ENCODE measurements at places on chromosomes 11 and 22.

- no peaks in the 10 kb centered on the region for H3K36me3 ChIP-seq
- H3K27me3 ChIP-seq, result peaks cover 11% of the 10 kb centered on the region
- H3K4me1 ChIP-seq, result no peaks in the 10 kb centered on the region
- no peak overlapping the region for H3K27ac ChIP-seq
Observed at GRCh38 chr22:21055880-21056319, 10.2 kb downstream of the LRRC74B start.

GRCh38 chr22:29994027-29994715 is 86.1 kb upstream of the HORMAD2 start:
- peaks cover 12% of the 10 kb centered on the region for H3K4me1 ChIP-seq
- no peak overlapping the region for H3K4me3 ChIP-seq
- no peak for DNase-seq
- no peak overlapping the region for H3K27ac ChIP-seq
- peaks cover 29% of the 10 kb centered on the region for H3K36me3 ChIP-seq

DNA sequence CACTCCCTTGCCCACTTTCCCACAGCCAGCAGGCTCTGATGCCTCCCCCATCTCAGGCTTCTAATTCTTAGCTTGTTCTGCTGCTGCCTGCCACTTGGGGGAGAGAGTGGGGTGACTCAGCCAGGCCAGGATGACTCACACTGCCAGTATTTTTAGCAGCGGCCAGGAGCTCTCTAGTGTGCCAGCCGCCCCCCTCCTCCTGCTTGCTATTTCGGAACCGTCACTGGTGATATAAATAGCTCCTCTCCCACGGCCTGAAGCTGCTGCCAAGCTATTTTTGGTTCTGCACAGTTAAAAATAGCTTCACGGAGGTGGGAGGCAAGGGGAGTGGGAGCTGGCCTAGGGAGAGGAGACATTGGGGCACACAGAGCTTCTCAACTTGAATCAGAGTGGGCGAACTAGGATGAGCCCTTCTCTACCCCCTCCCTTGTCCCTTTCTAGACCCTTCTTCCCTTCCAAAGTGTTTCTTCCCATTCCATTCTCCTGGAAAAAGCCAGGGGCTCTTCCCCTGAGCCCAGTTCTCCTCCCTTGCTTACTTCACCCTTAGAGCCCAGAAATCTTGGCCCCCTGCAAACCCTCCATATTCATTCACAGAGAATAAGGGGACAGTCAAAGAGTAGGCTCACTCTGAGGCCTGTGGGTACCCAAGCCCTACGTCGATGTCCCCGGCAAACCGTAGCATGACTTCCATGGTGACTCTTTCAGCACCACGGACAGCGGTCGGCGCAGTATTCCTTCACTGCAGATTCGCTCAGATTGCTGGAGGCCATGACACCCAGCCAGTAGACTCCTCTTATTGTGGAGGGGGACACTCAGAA is 2.5 kb upstream of the NPAS4 start:
- H3K4me3 ChIP-seq, result no peak overlapping the region
- no peak overlapping the region for H3K27ac ChIP-seq
- peaks cover 49% of the 10 kb centered on the region for H3K4me1 ChIP-seq
- H3K36me3 ChIP-seq, result no peaks in the 10 kb centered on the region

DNA sequence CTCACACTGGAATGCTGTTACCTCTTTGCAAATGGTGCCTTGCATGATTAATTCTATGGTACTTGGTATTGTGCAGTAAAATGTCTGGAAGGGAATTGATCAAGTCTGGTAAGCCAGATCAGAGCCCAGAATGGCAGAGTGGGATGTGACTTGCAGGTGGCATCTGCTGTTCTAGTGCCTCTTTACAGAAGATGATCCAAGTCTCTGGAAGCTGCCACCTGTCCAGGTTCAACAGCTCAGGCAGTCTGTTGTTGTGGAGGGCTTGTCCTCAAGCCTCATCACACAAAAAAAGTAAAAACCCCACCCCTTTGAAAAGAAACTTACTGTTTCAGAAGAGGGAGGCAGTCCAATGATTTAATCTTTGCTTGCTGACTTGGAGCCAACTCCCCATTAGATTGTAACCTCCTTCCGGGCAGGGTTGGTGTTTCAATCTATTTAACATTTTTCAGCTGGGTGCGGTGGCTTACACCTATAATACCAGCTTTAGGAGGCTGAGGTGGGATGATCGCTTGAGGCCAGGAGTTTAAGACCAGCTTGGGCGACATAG is 17.1 kb downstream of the ZNRF3 start:
- H3K4me1 ChIP-seq, result peaks cover 14% of the 10 kb centered on the region
- no peak overlapping the region for H3K27ac ChIP-seq
- DNase-seq, result no peak
- H3K4me3 ChIP-seq, result no peak overlapping the region
- no peaks in the 10 kb centered on the region for H3K36me3 ChIP-seq

DNA sequence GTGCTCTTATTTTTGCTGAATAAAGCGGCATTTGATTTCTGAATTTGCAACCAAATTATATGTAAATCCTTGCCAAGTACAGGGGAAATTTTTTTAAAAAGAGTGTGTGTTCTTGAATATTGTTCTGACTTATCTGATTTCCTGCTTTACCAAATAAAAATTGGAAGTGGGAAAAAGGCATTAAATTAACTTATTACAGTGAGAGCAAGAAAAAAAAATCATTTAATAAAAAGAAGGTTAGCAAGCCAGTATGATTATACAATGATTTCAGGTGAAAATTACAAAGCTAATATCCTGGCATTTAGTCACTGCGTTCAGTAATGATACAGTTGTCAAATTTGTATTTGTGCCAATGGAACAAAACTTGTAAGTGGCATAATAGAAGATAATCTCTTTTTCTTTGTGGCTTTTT is 82.1 kb upstream of the PPARA start:
- peak overlapping the region; percentile 100 for H3K27ac ChIP-seq
- DNase-seq, result no peak
- H3K4me1 ChIP-seq, result peaks cover 12% of the 10 kb centered on the region
- no peaks in the 10 kb centered on the region for H3K27me3 ChIP-seq

DNA sequence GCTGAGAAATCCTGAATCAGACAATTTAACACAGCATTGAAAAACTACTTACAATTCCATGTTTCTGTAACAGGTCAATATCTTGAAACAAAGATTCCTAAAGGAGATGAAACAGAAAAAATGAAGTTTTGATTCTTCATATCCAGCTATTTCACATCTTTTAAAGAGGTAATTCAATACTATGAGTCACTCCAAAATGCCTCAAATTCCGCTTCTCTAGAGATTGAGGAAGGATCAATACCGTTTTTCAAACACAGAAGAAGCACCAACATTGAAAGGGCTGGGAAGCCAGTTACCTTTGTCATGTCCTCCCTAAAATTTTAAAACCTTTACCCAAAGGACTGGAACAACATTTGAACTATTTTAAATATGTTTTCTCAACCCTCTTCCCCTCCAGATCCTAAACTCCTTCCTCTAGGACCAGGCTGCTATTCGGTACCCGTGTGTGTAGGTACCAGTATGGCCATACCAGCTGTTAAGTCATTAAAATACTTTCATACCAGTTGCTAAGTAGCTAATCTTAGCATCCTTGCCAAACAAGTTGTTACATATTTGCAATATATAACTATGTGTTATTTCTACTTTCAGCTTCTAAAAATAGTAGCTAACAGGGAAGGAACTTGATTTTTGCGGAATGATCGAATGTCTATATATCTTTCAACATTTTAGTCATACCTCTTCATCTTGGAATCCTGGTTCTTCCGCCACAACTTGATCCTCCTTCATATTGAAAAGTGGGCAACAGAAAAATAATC is 2.3 kb downstream of the DMC1 start:
- H3K27ac ChIP-seq, result no peak overlapping the region
- peaks cover 8% of the 10 kb centered on the region for H3K4me1 ChIP-seq
- H3K4me3 ChIP-seq, result no peak overlapping the region
- no peak for DNase-seq
- no peaks in the 10 kb centered on the region for H3K27me3 ChIP-seq

- no peaks in the 10 kb centered on the region for H3K4me1 ChIP-seq
- H3K36me3 ChIP-seq, result no peaks in the 10 kb centered on the region
- no peak for DNase-seq
- H3K27me3 ChIP-seq, result no peaks in the 10 kb centered on the region
- no peak overlapping the region for H3K4me3 ChIP-seq
Observed at GRCh38 chr22:26045051-26045450, 124.2 kb upstream of the SEZ6L start.

GRCh38 chr11:20964985-20965384 is 295.6 kb downstream of the NELL1 start:
- H3K4me1 ChIP-seq, result no peaks in the 10 kb centered on the region
- H3K27ac ChIP-seq, result no peak overlapping the region
- no peak overlapping the region for H3K4me3 ChIP-seq
- DNase-seq, result no peak

DNA sequence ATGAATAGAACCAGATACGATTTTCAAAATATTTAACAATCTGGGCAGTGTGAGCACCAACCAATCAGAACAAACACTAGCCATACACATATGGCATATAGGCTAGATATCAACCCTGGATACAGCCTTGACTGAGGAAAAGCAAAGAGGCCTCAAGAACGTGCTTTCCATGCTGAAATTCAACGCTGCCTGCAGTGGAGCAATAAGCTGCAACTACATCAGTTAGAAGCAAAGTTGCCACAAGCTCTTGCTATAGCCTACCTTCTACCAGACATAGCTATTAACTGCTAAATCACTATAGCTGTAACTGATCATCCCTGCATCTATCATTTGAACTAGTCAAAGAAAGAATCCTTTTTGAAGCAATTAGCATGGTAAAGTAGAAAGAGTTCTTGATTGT is 42.5 kb downstream of the DENND5A start:
- H3K4me1 ChIP-seq, result peaks cover 29% of the 10 kb centered on the region
- no peaks in the 10 kb centered on the region for H3K27me3 ChIP-seq
- H3K4me3 ChIP-seq, result no peak overlapping the region
- no peak overlapping the region for H3K27ac ChIP-seq
- no peaks in the 10 kb centered on the region for H3K36me3 ChIP-seq

DNA sequence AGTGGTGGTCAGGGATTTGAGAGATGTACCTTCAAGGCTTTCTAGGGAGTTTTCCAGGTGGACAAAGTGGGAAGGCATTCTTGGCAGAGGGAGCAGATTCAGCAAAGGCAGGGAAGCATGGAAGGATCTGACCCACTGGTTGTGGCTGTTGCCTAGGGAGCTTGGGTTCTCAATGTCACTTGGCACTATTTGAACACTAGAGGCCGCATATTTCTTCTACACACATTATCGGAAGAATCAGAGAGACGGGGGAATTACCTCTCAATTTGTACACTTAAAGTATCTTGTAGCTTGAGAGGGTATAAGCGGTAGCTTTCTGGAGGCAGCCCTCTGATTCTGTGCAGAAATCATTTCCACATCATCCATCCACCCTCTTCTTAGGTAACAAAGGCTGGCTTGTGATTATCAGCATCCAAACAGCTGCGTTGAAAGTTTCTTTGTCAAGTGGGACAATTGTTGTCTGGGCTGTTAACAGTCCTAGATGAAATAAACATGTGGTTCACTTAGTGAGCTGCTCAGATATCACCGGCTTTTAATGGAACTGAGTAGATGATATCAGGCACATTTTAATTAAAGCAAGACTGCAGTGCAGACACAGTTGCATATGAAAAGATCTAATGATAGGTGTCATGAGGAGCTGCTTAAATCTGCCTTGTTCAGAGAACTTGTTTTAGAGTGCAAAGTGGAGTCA is 2.6 kb downstream of the NELL1 start:
- no peak overlapping the region for H3K27ac ChIP-seq
- H3K36me3 ChIP-seq, result no peaks in the 10 kb centered on the region
- DNase-seq, result no peak
- no peak overlapping the region for H3K4me3 ChIP-seq
- peaks cover 89% of the 10 kb centered on the region for H3K27me3 ChIP-seq
- peaks cover 5% of the 10 kb centered on the region for H3K4me1 ChIP-seq

DNA sequence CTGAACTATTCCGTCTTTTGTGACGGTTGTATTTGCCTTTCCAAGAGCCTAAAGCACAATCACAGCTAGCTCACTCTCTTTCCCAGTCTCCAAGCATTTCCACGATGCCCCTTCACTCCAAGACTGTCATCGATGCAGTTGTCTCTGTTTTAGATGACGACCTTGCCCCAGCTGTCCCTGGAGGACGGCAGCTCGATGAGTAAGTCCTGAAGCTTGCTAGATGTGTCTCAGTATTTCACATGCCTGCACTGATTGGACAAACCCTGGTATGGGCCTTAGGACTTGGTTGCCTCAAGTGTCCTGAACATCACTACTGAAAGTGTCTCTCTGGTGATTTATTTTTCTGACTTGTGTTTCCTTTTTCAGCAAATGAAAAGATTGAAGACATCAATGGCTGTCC is 129.9 kb downstream of the NAV2 start:
- H3K4me3 ChIP-seq, result no peak overlapping the region
- no peaks in the 10 kb centered on the region for H3K36me3 ChIP-seq
- no peak overlapping the region for H3K27ac ChIP-seq
- H3K27me3 ChIP-seq, result no peaks in the 10 kb centered on the region
- H3K4me1 ChIP-seq, result peaks cover 17% of the 10 kb centered on the region
- no peak for DNase-seq

- peaks cover 79% of the 10 kb centered on the region for H3K4me1 ChIP-seq
- peak overlapping the region; percentile 53 for H3K27ac ChIP-seq
- H3K36me3 ChIP-seq, result peaks cover 7% of the 10 kb centered on the region
- peak overlapping the region; percentile 19 for H3K4me3 ChIP-seq
Observed at GRCh38 chr11:94794287-94795168, 26.4 kb downstream of the AMOTL1 start.

DNA sequence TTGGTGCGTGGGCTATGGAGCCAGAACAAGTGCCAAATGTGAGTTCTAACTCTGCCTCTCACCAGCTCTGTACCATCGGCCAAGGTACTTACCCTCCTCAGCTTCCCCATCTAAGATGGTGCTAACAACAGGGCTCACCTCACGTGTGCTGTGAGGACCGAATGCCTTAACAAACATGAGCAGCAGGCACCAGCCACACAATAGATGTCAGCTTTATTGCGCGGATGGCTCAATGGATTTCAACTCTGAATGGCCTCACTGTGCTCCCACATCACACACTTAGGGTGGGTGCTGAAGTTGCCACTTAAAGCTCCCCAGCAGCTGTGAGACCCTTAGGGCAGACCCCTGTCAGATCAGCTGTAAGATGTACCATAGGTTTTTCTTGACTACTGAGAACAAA is 24.1 kb downstream of the RELT start:
- no peaks in the 10 kb centered on the region for H3K27me3 ChIP-seq
- peaks cover 28% of the 10 kb centered on the region for H3K4me1 ChIP-seq
- H3K4me3 ChIP-seq, result no peak overlapping the region
- no peak for DNase-seq

DNA sequence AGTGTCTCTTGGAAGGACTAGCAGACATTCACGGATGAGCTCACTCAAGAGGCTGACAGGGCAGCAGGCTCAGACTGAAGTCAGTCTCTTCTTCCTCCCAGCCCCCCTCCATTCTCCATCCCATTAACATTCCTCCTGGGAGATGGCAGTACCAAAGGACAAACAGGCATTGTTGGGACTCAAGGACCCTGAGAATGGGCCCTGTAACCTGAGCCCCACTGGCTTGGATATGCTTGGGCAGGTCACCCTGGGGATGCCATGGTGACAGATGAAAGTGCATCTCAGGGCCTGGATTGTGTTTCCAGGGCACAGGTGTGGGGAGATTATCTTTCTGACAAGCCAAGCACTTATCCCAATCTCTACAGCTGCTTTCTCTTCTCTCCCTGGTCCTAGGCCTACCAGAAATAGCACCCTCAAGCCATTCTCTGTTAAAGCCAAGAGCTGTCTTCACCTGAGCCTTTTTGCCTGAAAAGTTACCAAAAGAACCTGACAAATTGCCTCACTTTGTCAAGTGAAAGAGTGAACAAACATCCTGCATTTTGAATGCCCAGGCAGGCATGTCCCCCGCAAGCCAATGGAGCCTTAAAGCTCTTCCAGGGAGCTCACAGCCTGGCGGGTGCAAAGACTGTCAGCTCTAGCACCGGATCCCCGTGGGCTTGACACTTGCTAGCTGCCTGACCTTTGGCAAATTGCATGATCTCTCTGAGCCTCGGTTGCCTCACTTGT is 366.0 kb upstream of the NARS2 start:
- no peak overlapping the region for H3K27ac ChIP-seq
- DNase-seq, result no peak
- no peak overlapping the region for H3K4me3 ChIP-seq
- no peaks in the 10 kb centered on the region for H3K36me3 ChIP-seq
- no peaks in the 10 kb centered on the region for H3K27me3 ChIP-seq
